Stimulated activated CD8-positive, alpha-beta memory T cell treated with anti-CD3 and anti-CD28 coated beads, Interleukin-7, amount 100 ng/mL, for 4 hours (primary cell): ENCODE measurements at places on chromosomes 5 and 9.

GRCh38 chr9:98781588-98782383 lies 14.6 kb downstream of the ANKS6 start:
- DNase-seq: no peak

- no peak for DNase-seq
Measured at GRCh38 chr5:143397302-143398052, 6.0 kb downstream of the NR3C1 start.

DNA sequence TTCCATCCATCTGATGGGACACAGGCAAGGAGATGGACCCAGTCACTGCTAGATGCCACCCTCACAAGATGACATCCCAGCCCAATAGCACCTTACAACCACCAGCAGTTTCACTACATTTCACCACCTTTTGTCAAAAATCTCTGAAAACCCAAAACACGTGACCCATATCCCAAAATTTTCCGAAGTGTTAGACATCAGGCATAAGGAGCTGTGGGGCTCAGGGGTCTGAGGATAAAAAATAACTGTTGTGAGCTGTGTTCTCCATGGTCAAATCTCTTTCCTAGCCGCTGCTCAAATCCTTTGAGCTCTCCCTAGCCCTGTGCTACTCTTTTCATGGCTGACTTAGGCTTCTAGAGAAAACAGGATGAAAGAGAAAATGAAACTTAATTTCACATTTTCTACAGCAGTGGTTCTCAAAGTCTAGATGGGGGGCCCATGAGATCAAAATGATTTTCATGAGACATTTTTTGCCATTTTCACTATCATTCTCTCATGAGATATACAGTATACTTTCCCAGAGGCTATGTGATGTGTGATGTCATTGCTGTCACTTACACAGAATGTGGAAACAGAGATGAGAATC lies 40.7 kb downstream of the TIMD4 start:
- no peak for DNase-seq

- no peak for DNase-seq
Measured at GRCh38 chr5:150522504-150523414, 14.8 kb downstream of the NDST1 start.

DNA sequence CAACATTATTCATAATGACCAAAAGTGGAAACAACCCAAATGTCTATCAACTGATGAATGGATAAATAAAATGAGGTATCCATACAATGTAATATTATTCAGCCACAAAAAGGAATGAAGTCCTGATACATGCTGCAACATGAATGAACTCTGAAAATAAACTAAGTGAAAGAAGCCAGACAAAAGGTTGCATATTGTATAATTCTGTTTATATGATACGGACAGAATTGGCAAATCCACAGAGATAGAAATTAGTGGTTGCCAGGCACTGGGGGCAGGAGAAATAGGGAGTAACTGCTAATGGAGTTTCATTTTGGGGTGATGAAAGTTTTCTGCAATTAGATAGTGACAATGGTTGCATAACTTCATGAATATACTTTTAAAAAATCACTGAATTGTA lies 47.0 kb downstream of the KIF24 start:
- DNase-seq: no peak

GRCh38 chr5:142404046-142404477 lies 79.2 kb upstream of the SPRY4 start:
- no peak for DNase-seq

DNA sequence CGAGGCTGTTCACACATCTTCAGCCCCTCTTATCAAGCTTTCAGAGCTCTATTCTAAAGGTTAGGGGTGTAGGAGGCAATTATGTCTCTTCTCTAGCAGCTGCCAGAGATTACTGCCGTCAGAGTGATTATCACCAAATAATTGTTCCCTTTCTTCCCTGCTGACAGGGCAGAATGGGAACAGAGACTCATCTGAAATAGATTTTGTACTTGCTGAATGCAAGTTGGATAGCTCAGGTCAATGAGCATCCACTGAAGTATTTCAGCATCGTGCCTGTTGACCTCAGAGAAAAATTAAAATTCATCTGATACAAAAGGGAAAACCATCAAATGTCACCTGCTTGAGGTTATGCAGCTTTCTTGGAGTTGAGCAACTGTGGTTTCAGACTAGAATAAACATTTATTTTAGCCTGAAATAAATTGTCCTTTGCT lies 213.7 kb upstream of the MAP3K1 start:
- DNase-seq: no peak

- no peak for DNase-seq
Measured at GRCh38 chr5:1002836-1003235, 5.8 kb upstream of the NKD2 start.

DNA sequence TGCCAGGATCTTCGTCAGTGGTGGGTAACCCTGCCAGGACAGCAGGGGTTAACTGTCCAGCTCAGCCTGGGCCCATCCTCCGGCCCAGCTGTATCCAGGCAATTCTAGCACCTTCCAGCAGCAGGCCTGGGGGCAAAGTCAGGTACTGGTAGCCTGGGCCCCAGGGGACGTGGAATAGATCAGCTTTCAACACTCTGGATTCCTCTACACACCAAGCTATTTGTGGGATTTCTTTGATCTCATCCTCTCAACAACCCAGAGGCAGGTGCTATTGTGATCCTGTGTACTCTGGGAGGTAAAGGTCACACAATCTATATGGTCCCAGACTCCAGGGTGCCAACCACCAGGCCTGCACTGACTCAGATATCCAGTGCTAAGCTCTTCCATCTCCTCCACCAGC lies 8.7 kb upstream of the SPOUT1 start:
- no peak for DNase-seq

- no peak for DNase-seq
Measured at GRCh38 chr5:147935032-147935431, 28.7 kb upstream of the C5orf46 start.

GRCh38 chr9:684054-684890 lies 157.2 kb upstream of the DMRT1 start:
- DNase-seq: no peak

GRCh38 chr5:176573564-176574296 lies 24.6 kb downstream of the CDHR2 start:
- peak; percentile 59 for DNase-seq

DNA sequence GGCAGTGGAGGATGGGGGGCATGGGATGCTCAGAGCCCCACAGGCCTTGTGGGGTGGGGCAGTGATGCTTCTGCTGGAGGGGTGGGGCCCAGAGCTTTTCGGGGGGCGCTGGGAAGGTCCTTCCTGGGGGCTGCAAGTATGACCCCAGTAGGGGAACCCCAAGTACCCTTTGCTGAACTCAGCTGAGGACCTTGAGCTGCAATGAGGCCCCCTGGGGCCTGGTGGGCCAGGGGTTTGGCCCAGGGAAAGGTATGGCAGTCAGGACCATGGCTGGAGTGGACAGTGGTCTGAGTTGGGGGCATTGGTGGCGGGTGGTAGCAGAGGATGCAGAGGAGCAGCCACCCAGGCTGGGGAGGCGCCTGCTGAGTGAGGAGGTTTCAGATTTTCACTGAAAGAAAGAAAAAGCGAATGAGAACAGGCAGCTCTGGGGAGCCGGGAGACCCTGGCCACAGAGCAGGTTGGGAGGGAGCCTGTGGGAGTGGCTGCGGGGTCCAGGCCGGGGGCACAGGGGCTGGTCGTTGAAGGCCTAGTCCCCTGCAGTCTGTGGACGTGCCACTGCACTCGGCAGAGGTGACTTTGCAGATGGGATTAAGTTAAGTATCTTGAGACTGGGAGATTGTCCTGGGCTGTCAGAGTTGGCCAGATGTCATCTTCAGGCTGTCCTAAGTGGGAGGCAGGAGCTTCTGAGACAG lies 19.2 kb downstream of the WNK2 start:
- no peak for DNase-seq

DNA sequence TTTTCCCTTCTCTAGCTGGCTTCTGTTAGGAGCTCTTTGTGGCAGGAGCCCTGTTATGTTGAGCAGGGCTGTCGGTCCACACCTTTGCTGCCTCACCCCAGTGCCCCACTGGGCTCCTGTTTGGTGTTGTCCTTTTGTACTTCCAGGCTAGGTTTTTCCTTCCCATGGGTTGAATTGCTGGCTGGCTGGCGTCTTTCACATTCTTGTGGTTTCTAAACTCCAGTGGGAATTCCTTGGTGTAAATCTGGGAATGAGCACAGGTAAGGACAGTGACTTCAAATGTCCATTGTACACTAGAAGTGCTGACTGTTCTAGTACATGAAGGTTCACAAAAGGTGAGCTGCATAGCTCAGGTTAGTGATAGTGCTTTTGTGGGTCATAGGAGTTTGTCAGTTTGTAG lies 30.4 kb downstream of the RASGRF2 start:
- DNase-seq: no peak

GRCh38 chr9:99637641-99638040 lies 184.0 kb upstream of the NR4A3 start:
- no peak for DNase-seq

DNA sequence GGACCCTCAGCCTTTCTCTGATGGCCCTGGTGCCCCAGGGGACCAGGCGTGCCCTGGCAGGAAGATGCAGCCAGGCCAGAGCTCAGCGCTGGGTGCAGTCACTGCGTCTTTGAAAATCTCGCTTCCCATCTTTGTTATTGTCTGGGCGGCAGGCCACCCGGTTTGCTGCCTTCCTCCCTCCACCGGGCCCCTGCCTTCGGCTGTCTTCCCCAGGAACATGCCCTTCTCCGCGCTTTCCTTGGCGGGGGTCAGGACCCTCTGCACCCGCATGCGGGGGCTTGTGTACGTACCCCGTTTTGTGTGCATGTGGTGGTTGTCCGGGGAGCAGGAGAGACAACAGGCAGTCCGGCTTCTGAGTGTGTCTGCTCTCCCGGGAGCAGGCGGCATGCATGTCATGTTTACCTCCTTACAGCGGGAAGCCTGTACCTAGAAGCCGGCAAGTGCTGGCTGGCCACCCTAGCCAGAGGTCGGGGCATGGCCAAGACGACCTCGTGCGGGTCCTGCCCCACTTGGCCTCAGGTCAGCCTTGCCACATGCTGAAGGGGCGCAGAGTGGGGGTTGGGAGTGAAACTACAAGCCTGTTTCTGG lies 49.5 kb downstream of the DAB2IP start:
- DNase-seq: no peak

- no peak for DNase-seq
Measured at GRCh38 chr5:168978015-168978414, 322.9 kb downstream of the SLIT3 start.

GRCh38 chr5:17436761-17437221 lies 61.2 kb upstream of the TAF11L2 start:
- DNase-seq: no peak

- no peak for DNase-seq
Measured at GRCh38 chr9:127628758-127629467, 16.8 kb downstream of the STXBP1 start.

- no peak for DNase-seq
Measured at GRCh38 chr5:156329171-156329611, 2.2 kb downstream of the SGCD start.

- no peak for DNase-seq
Measured at GRCh38 chr9:21710548-21711191, 91.8 kb upstream of the MTAP start.

GRCh38 chr9:32431196-32431595 lies 46.8 kb downstream of the ACO1 start:
- DNase-seq: no peak

GRCh38 chr5:100800562-100800961 lies 102.5 kb downstream of the ST8SIA4 start:
- no peak for DNase-seq

GRCh38 chr5:39661026-39661779 lies 236.4 kb upstream of the DAB2 start:
- no peak for DNase-seq

- DNase-seq: no peak
Measured at GRCh38 chr9:107650321-107650720, 160.8 kb upstream of the KLF4 start.

- DNase-seq: no peak
Measured at GRCh38 chr5:156621719-156622118, 228.4 kb upstream of the PPP1R2B start.

- DNase-seq: no peak
Measured at GRCh38 chr9:119302988-119303698, 66.1 kb downstream of the BRINP1 start.

DNA sequence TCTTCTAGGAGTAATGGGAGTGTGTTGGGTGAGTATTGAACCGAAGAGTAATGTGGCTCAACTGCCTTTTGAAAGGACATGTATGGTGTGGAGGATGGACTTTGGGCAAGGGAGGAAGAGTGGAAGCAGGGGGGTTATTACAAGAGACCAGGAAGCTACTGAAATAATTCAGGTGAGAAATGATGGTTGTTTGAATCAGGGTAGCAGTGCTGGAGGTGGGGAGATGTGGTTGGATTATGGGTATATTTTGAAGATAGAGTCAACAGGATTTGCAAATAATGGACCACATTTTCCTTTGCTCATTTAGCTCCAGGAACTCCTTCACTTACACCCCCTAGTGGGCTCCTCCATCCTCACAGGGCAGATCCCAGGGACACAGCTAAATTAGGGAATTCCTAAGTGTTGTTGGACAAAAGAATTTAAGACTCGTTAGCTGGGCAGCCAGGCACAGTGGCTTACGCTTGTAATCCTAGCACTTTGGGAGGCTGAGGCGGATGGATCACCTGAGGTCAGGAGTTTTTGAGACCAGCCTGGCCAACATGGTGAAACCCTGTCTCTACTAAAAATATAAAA lies 1.2 kb upstream of the SLC4A9 start:
- no peak for DNase-seq

- DNase-seq: no peak
Measured at GRCh38 chr9:114430457-114430856, 42.7 kb upstream of the AKNA start.

DNA sequence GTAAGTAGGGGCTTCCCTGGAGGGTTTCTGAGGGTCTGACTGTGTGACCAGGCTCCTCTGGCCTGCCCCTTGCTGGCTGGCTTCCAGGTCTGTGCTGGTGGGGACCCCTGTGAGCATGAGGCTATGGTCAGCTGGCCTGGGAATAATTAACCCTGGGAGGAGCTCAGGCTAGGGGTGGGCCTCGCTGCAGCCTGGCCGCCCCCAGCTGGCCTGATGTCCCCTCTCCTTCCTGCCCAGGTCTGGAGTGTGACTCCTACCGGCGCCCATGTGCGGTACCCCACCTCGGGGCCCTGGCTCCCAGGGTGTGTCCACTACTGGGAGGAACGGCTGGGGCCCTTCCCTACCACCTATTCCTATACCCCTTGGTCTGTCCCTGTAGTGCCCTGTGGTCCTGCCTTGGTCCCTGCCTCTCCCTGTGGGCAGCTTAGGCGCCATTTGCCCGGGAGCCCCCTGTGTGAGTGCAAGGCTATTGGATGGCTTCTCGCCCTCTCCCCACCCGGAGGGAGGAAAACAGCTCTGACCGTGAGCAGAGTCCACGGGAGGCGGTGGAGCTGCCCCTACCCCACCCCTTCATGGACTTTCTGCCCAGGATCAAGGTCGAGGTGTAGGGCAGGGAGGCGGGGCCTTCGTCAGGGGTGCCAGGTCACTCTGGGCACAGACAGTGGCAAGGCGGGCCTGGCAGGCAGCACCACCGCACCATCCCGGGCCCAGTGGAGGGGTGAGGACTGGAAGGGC lies 9.4 kb downstream of the RXRA start:
- no peak for DNase-seq
